ENCODE measurements at places on chromosomes 5 and 9.

DNA sequence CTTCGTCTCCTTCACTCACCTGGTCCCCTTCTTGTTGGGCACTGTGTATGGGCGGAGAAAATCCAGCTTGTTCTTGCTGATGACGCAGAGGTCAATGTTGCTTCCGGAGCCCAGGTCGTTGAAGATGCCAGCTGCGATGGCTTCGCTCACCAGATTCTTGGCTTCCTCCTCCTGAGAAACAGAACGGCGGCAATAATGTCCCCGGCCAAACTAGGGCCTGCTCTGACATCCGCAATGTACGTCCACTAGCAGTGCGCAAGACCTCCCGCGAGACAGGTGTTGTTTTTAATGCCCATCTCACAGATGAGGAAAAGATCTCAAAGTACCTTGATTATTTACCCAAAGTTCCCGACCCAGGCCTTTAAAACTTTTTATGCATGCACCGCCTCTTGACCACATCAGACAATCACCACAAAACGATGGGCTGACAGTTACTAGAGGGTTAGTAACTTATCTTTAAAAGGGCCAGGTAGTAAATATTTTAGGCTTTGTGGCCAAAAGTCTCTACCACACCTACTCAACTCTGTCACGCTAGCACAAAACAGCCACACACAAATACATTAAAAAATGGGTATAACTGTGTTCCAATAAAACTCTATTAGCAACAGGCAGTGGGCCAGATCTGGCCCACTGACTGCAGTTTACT is 58.4 kb downstream of the PSMB7 start:
- DNase-seq = no peak

DNA sequence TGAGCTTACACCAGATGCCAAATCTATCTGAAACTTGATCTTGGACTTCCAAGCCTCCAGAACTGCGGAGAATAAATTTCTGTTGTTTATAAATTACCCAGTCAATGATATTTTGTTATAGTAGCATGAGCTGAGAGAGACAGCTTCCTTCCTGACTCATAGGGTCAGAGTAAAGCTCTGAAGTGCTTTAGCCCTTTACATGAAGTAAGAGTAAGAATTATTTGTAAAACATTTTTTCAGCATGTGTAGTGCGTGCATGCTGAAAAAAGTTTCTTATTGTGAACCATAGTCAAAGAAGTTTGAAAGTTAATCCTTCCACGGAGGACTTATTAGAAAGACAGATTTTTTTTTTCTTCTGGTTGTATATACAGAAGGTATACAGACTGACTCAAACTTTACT is 172.4 kb downstream of the DMRT2 start:
- DNase-seq = peak; percentile 35

- DNase-seq = no peak
These were observed 658.5 kb downstream of the BNC2 start for GRCh38 chr9:16211946-16212345.

DNA sequence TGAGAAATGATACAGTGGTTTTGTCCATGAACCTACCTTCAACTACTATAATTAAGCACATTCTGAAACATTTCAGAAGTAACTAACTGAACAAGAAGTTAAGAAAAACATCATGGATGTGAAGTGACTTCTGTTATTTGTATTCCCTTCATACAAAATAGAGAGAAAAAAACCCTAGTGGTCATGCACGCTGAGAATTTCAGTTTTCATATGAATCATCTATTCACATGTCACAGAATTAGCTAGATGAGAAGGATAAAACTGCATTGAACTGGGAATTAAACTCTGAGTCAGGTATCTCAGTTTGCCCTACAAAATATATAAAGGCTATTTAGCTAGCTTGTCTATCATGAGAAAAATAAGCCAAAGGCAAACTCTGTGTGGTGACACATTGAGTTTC is 451.8 kb upstream of the FTMT start:
- DNase-seq = no peak

DNA sequence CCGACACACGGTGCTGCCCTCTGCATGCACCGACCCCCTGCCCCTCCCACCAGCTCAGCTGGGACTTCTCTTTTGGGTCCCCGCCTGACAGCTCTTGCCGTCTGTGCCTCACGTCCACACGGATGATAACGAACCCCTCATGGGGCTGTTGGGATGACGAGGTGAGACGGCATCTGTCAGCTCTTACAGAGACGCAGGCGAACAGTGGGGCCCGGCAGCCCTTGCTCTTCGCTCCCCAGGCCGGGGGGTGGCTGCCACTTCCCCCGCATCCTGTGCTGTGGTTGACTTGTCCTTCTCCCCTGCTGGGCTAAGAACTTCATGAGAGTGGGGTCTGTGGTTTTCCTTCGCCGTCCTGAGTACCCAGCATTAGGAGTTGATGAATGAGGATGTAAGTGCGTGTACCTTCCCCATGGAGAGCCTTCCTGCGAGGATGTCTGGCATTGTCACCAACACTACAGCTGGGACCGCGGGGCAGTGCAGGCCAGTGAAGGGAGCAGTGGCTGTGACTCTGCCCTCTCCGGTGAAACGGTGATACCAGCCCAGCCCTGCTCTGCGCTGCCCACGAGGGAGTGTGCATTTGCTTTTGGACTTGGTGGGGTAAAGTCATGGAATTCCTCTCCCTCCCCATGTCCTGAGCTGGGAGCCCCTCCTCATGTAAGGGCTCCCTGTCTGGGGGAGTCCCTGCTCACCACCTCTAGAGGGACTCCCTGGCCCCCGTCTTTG is 23.2 kb downstream of the HK3 start:
- no peak for DNase-seq

DNA sequence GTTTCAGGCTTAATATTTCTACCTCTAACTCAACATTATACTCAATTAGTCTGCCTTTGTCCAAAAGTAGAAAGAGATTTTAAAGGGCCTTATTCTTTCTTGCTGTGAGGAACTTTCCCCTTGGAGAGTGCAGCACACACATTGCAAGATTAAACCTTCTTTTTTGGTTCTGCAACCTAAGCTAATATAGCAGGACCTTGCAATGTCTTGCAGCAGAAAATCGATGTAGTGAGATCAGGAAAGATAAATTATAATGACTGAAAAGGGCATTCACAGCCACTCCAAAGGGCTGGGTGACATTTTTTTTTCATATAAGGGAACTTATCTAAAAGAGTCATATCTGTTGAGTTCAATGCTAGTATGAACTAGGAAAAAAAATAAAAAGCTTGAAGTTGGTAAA is 422.7 kb upstream of the ADAMTS16 start:
- DNase-seq = no peak

- no peak for DNase-seq
These were observed 18.7 kb upstream of the GABBR2 start for GRCh38 chr9:98727428-98727827.

- no peak for DNase-seq
These were observed 142.9 kb downstream of the HSD17B3 start for GRCh38 chr9:96158909-96159575.

GRCh38 chr9:109455391-109455790 is 42.7 kb downstream of the PTPN3 start:
- no peak for DNase-seq

GRCh38 chr9:18255158-18255629 is 218.8 kb upstream of the ADAMTSL1 start:
- DNase-seq = peak; percentile 80

GRCh38 chr5:110896901-110897300 is 158.1 kb downstream of the SLC25A46 start:
- peak; percentile 55 for DNase-seq

DNA sequence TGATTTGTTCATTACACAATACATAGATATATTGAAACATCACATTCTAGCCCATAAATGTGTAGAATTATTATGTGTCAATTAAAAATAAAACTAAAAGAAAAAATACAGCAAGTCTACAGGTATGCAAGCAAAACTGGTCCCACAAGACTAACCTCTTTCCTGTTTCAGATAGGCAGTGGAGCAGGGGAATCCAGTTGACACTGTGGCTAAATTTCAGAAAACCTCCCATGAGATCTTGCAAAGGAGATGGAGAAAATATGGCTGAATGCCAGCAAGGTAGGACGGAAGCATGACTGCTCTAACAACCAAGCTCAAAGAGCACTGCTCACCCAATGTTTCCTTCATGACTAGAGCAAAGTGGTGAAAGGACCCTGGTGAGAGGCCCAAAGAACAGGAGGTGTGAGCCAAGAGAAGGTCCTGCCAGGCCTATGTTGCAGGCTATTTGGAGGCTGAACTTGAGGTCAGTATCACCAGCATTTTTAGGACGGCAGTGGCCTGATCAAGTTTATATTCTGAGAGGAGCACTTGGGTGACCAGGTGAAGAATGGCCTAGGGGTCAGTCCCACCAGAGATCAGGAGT is 1.1 kb upstream of the SH3TC2 start:
- no peak for DNase-seq

DNA sequence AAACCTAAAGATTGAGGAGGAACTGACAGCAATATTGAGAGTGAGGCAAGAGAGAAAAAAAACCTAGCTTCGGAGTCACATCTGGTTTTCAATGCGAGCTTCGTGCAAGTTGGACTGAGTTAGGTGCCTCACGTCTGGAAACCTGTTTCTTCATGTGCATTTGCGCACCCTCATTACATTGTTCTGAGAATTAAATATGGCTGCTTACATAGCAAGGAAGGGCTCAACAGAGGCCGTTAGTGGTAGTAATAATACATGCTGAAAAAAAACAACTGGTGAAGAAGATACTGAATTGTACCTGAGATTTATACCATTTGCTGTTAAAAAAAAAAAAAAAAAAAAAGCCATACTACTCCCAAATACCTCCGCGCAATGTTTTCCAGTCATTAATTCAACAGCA is 18.6 kb downstream of the DNAJA1 start:
- DNase-seq = no peak

DNA sequence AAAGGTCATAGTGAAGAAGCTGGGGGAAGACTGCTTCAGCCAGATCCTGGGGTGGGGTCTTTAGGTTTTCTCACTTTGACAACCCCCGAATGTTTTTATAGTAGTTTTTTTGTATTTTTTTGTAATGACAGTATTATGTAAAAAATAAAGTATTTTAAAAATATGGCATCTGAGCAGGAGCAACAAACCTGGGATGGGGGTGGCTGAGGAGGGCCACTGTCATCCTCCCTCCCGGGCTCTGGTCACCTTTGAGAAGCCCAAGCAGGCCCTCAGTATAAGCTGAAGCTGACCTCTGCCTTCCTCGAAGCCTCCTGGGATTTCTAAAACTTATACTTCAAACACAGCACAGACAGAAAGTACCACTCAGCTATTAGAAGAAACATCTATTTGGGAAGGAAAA is 8.7 kb downstream of the DNAJB5 start:
- no peak for DNase-seq

DNA sequence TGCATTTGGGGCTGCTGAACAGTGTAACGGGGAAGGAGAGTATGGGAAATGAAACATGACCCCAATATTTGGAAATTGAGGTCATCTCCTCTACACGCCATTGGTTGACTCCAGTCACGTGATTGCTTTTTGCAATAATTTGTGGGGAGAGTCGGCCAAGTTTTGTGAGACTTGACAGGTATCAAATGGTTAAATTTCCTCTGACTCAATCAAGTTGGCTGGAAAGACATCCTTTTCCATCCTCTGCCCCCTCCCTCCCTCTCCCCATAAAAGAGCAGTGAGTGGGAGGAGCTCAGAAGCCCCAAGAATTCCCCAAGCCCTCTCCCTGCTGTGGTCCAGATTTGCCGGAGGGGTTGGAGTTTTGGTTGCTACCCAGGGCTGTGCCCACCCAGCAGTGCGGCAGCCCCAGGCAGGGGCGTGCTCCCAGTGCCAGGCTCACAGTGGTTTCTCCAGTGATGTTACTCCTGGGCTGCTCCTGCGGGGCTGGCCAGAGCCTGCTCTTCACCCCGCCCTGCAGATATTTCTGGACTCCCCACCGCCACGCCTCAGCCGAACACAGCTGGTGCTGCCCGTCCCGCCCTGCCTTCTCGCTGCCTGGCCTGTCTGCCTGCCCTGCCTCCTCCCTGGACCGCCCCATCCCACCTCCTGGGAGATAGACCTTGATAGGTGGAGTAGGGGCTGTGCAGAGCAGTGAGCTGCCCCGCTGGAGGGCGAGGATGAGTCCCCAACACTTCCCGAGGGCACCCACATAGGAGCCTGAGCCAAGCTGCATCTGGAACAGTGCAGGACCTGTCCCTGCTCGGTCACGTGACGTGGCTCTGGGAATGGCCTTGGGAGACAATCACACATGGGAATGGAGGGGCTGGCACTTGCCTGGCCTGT is 3.4 kb downstream of the COL5A1 start:
- DNase-seq = peak; percentile 100

DNA sequence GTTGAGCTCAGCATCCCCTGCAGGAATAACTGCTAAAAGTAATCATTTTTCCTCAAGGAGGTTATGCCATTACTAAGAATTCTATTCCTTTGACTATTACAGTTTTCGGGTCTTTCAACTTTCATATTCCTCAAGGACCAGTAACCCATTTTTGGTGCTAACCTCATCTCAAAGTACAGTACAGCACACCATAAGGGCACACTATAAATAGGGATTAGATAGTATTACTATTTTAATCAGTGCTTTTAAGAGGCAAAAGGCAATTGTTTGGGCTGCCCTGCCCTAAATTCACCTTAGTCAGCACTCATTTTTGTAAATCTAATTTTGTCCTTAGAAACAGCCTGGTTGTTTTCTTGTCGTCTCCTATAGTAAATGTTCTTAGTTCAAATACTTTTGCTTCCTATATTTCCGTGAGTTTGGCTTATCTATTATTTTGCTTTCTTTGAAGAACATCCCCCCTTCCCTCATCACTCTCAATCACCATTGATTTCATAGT is 13.6 kb upstream of the GARNL3 start:
- DNase-seq = no peak

DNA sequence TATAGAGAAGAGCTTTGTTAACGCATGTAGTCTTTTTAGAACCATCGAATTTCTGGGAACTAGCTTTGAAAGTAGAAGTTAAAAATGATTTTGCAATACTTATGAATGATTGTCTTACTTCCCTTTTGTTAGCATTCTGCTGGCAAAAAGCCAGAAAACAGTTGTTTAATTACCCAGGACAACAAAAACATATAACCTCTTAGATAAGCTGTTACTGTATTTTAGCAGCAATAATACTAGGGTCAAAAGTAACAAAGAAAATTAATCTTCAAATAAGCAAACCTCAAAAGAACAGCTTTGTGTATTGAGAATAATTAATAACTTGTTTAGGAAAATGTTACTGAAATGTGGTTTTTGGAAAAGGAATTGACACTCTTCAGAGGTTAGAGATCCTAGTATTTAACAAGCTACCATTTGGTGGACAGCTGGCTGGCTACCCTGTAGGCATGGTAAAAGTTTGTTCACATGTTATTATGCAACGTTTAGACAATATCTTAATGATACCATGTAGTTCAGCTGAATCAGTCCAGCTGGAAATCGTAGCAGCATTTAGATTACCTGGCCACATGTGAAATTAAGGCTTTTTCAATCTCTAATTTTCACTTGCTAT is 3.8 kb downstream of the FGF10 start:
- DNase-seq = no peak

DNA sequence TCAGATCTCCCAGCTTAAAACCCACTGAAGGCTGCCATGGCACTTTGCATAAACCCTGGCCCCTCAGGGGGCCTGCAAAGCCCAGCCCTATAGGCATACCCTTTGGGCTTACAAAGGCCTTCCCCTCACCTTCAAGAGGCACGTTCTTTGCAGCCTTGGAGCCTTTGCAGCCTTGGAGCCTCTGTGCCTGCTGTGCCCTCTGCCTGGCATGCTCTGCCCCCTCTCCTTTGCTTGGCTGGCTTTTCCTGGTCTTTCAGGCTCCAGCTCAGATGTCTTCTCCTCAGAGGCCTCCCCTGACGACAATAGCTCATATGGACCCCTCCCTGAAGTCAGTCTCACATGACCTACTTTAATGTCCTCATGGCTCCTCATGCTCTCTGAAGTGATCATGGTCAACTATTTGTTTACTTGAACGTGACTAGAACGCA is 60.3 kb downstream of the CXXC5 start:
- DNase-seq = no peak

GRCh38 chr5:77356740-77357139 is 135.4 kb downstream of the WDR41 start:
- DNase-seq = peak; percentile 46

GRCh38 chr9:129694243-129694646 is 28.8 kb downstream of the PRRX2 start:
- no peak for DNase-seq

All from fibroblast of skin of left quadriceps (primary cell).